Pancreas (tissue), 10 donors: ENCODE measurements at places on chromosomes 3 and 15. TPM values are rescaled to one million over a fixed set of nuclear protein-coding genes. Genes with fewer than 3 reads are reported as not detected.

The INSYN1 gene
- polyA plus RNA-seq, result 6.0 TPM

The CYP8B1 gene
- not detected for polyA plus RNA-seq

The SLC12A1 gene
- polyA plus RNA-seq, result 0.05 TPM

The CCDC39 gene
- 0.16 TPM for polyA plus RNA-seq

The GABRR3 gene
- polyA plus RNA-seq, result 0.02 TPM

The PLA2G4D gene
- 0.05 TPM for polyA plus RNA-seq

The TMEM40 gene
- polyA plus RNA-seq, result not detected

The HERC2 gene
- polyA plus RNA-seq, result 24.0 TPM

The KBTBD13 gene
- not detected for polyA plus RNA-seq

The ADIPOQ gene
- 0.28 TPM for polyA plus RNA-seq
